ENCODE measurements at places on chromosomes 1 and 21.

DNA sequence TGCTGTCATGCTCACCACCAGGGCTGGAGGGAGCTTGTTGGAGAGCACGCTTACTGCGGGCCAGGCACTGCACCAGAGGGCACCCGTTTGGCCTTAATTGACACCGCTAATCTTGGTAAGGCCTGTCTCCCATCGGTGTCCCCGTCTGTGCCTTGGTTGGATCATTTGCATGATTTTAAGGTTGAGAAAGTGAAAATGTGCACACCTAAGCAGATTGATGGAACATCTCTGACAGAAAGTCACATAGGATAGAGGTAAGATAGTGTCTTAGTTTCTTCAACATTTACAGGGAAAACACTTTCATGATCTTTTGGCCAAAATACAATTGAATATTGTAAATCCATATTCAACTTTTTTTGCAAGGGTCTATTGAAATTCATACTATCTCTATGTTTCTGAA, 255.5 kb downstream of the KCNJ6 start:
- no peak for DNase-seq

GRCh38 chr1:229258757-229259060, 12.2 kb upstream of the RAB4A start:
- no peak for DNase-seq

DNA sequence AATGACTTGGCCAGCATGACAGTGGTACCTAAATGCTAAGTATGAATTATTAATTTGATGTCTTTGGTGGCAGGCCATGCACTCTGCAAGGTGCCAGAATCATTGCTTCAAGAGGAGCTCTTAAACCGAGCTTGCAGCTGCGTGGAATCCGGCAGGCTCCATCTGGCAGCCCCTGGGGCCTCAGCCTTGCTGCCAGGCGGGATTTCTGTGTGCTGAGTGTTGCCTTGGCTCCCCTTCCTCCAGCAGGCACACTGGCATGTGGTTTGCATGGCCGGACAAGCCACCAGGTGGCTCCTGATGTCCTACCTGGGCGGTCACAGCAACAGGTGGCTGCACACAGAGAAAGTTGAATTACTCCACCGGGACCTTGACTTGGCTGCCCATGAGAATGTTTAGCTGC, 155.4 kb downstream of the URB2 start:
- no peak for DNase-seq

- peak; percentile 60 for DNase-seq
These were observed 3.6 kb upstream of the RASSF5 start for GRCh38 chr1:206503591-206504362.

- DNase-seq: no peak
These were observed 49.3 kb upstream of the PSEN2 start for GRCh38 chr1:226820941-226821718.

DNA sequence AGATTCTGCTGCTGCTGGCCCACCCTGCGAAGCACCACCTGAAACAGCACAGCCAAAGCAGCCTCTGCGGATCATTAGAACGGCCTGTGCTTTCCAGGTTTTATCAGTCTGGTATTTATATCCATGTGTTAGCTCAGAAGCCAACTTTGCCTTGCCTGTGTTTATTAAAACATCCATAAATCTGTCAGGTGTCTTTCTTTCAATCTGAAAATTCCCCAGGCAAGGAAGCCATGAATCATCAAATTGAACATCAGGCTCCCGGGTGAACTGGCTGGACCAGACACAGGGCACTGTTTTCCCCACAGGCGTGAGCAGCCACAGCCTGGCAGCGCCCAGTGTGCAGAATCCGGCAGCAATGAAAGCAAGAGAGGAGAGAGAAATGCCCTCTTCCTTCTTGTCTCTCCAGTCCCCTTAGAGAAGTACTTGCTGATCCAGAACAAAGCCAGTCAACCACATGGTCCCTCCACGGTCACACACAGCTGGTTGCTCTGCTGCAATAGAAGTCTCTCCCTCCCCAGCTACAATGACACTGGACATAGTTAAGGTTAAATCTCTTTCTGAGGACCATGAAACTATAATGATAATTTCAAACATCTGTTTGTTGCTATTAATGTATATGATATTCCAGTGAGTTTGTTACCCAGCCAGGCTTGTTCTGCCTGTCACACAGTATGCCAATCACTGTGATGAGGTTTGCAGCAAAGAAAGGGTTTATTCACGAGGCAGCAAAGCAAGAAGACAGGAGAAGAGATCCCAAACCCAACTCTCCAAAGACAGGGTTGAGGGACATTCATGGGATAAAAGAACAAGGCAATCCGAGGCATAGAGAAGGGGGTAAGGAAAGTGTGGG, 212.1 kb upstream of the FMN2 start:
- no peak for DNase-seq

GRCh38 chr1:232621050-232621449, 8.9 kb downstream of the SIPA1L2 start:
- no peak for DNase-seq
